ENCODE measurements at places on chromosomes 1 and 21.

- DNase-seq, result no peak
Measured at GRCh38 chr1:7898962-7899361, 41.7 kb downstream of the TNFRSF9 start.

GRCh38 chr1:210336362-210336761, 7.7 kb downstream of the HHAT start:
- no peak for DNase-seq

DNA sequence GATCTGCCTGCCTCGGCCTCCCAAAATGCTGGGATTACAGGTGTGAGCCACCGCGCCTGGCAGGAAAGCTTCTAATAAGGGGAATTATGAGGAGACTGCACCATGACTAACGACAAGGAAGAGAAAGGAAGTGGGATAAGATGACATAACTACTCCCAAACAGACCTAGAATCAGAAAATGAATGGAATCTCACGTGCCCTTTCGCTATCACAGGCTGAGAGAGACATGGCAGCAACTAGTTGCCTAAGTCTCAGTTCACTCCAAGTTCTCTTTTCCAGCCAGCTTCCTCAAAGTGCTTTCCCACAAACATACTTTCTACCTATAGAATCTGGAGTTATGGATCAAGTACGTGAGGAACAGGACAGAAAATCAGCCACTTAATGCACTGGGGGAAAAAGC, 2.0 kb downstream of the PI4KB start:
- no peak for DNase-seq

- DNase-seq, result no peak
Measured at GRCh38 chr1:51957618-51958017, 32.9 kb downstream of the RAB3B start.

DNA sequence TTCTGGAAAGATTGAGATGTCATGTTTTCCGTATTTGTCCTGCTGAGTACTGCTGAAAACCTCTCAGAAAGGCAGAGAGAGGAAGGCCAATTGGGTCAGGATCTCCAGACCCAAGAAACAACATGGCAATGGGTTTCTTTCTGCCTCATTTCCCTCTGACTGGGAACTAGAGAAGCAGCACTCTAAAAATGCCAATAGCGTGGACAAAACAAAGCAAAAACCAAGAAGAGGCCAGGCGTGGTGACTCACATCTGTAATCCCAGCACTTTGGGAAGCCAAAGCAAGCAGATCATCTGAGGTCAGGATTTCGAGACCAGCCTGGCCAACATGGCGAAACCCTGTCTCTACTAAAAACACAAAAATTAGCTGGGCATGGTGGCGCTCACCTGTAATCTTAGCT, 18.3 kb downstream of the TNFRSF9 start:
- DNase-seq, result peak; percentile 58

DNA sequence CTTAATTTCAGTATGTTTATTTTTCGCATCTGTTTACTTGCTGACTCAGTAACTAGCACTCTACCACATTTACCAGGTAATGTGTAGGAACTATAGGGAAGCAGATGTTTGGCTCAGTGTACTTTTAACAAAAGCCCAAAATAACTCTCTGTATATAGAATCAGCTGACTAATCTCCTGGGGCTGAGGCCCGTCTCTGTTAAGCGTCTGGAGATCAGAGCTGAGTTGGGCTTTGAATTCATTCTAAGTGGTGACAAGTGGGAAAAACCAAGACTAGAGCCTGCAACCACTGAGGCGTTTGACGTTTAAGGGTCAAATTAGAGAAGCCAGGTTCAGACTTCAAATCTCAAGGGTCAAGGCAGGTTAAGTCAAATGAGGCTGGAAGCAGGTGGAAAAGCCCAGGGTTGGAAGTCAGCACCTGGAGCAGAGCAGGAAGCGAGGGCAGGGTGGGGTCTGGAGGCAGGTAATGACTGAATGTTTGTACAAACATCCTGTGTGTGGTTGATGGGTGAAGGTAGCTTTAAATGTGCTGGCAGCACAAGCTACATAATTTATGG, 56.8 kb upstream of the LYST start:
- DNase-seq, result no peak

DNA sequence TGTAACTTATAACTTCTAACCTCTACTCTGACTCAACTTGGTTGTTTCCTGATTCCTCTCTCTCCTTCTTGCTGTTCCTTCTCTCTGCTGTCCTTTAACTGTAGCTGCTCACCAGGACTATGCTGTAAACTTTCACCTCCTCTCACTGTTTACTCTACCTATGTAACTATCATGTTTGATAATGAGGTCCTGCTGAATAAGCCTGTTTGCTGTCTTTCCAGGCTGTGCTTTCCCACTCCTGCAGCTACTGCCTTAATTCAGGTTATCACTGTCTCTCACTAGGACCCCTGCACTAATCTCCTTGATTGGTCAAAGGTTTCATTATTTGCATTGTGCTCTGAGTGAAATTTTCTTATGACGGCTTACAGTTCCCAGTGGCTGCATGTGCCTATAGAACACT, 633.9 kb upstream of the PTBP2 start:
- DNase-seq, result no peak

GRCh38 chr21:43644609-43645008, 14.7 kb downstream of the HSF2BP start:
- peak; percentile 70 for DNase-seq

GRCh38 chr1:4978660-4979390, 324.4 kb downstream of the AJAP1 start:
- no peak for DNase-seq

DNA sequence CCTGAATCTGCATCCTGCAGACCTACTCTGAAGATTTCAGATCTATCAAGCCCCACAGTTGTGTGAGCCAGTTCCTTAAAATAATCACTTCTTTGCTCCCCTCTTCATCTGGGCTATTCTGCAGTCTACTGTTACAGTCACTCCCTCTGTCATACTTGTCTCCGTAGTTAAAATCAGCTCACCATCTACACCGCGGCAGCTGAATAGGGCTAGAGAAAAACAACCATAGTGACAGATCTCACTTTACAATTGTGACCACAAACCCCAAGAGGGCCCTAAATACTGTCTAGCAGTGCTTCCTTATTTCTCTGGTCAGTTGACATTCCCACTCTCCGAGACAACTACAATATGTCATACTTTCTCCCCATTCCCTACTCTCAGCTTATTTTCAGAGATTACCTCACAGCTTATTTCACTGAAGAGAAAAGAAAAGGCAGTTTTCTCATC, 12.9 kb downstream of the DESI2 start:
- DNase-seq, result peak; percentile 82

GRCh38 chr1:28914228-28915030, at the start of gene EPB41:
EPB41 (plus strand) TSS chr1:28914569; CDS start chr1:28987438, 72,869 bp downstream.
- peak; percentile 96 for DNase-seq

- DNase-seq, result no peak
Measured at GRCh38 chr1:15008783-15009729, 144.5 kb upstream of the TMEM51 start.

DNA sequence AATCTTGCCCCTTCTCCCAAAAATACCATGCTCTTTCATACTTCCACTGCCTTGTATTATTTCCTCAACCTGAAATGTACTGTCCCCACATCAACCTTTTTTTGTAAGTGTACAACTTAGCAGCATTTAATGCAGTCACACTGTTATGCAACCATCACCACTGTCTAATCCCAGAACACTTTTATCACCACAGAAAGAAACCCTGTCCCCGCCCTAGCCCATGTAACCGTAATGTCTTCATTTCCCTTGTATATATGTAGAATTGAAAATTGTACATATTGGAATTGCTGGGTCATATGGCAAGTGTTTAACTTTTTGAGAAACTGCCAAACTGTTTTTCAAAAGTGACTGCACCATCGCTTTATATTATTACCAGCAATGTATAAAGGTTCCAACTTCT, 37.4 kb downstream of the PTP4A2 start:
- no peak for DNase-seq

- DNase-seq, result peak; percentile 6
Measured at GRCh38 chr1:169779970-169780369, 14.7 kb downstream of the METTL18 start.

DNA sequence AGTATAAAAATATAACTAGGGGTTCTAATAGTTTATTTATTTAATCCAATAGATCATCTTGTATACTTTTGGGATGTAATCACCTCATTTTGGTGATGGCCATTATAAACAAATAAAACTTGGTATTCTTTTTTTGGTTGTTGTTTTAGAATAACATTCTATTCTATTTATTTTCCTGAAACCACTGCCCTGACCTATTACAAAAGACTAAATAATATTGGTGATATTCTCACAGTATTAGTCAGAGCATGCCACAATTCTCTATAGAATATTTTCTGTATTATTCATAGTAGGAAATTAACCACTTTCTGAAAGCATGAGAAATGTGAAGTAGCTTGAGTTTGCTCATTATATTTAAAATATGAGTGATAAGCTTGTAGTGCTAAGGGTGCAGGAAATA, 54.1 kb upstream of the LRRC7 start:
- peak; percentile 76 for DNase-seq

GRCh38 chr1:233327651-233328141, at the start of gene MAP3K21:
MAP3K21 (plus strand) TSS chr1:233327724; CDS start chr1:233328029, 305 bp downstream.
- DNase-seq, result no peak

- no peak for DNase-seq
Measured at GRCh38 chr1:181742426-181742825, 259.1 kb downstream of the CACNA1E start.

- DNase-seq, result peak; percentile 5
Measured at GRCh38 chr1:147620543-147620942, 49.8 kb downstream of the ACP6 start.

DNA sequence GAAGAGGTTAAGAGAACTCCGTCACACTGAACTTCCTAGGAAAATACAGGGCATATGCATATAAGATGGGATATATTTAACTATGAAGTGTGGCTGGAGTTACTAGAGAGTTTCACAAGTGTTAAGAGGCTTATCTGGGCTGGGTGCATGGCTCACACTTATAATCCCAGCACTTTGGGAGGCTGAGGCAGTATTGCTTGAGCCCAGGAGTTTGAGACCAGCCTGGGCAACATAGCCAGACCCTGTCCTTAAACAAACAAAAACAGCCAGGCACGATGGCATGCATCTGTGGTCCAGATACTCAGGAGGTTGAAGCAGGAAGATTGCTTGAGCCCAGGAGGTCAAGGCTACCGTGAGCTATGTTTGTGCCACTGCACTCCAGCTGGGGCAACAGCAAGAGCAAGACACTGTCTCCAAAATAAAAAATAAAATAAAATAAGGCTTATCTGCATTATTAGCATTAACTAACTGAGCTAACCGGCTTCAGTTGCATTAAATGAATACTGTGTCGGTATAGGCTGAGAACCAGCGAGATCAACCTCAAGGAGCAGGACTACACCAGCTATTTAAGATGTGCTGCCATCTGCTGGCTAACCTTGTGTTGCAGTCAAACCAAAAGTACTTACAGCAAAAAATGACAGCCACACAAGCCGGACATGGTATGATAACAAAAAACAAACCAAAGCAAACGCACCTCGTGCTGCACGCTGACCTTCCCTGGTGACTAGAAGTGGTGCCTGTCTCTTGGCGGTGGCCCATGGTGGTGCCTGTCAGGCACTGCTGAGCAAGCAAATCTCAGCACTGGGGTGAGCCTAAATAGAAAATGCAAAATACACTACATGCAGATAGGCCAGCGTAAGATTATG, 19.7 kb upstream of the RBBP5 start:
- peak; percentile 78 for DNase-seq

GRCh38 chr1:30120245-30121000, 603.0 kb downstream of the MATN1 start:
- DNase-seq, result no peak

DNA sequence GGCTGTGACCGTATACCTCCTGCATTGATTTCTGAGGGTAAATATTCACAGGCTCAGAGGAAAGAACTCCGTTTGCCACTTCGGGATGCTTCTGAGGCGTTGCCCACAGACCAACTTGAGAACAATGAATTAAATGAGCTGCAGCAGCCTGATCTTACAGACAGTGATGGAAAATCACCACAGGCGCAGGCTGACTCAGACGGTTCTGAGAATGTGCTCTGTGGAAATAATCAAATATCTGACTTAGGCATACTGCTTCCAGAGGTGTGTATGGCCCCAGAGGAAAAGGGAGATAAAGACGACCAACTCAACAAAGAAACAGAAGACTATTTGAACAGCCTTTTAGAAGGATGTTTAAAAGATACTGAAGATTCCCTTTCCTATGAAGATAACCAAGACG, 76.7 kb upstream of the SCCPDH start:
- peak; percentile 43 for DNase-seq

- peak; percentile 98 for DNase-seq
Measured at GRCh38 chr1:58584082-58584895, 7.2 kb upstream of the TACSTD2 start.

- no peak for DNase-seq
Measured at GRCh38 chr1:224543453-224543852, 72.7 kb upstream of the CNIH3 start.

DNA sequence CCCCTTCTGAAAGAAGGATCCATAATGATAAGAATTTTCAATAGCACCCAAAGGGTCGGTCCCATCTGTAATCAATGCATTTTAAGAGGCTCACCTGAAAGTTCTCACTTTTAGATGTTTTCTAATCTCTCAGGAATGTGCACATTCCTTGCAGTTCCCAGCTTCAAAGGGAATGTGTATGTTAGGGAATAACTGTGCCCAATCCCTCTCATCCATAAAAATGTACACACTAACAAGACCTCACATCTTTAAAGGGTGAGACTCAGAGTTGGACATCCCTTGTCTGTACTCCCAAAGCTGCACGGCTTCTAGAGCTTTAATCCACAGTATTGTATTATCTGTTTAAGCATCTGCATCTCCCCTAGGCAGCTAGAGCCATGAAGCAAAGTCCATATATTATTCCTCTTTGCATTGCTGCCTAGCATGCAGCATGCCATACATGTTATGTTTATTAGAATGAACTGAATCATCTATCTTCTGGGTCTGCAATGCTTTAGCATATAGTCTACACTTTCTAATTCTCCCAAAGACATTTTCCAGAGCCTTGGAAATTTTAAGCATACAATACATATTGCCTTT, 9.3 kb upstream of the CCN1 start:
- no peak for DNase-seq

DNA sequence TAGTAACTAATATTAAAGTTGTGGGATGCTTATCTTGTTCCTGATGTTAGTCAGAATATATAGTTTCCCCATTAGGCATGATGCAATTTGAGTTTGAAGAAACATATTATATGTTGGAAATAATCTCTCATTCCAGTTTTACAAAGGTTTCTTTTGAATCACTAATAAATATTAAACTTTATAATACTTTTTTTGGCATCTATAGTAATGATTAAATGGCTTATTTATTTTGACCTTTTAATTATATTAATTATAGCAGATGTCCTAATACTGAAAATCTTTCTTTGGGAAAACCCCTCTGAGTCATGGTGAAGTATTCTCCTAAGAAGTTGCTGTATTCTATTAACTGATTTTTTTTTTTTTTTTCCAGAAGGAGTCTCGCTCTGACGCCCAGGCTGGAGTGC, 28.5 kb upstream of the PTGS2 start:
- DNase-seq, result no peak

DNA sequence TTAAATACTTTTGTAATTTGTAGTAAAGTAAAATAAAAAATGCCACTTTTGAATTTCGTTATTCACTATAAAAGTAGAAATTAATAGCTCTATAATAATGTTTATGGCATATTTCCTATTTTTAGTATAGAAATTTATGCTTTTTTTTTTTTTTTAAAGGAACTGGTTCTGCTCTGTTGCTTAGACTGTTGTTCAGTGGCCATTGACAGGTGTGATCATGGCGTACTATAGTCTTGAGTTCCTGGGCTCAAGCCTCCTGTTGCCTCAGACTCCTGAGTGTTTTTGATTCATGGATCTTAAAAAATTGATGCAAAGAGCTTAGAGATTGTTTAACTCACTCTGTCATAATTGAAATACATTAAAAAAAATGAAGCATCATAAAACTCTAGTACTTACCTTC, 53.6 kb downstream of the RPS6KC1 start:
- DNase-seq, result no peak

GRCh38 chr1:89050649-89051033, 14.4 kb downstream of the GBP1 start:
- no peak for DNase-seq

GRCh38 chr21:29378832-29379231, 80.1 kb downstream of the BACH1 start:
- DNase-seq, result no peak

Measured in fibroblast of skin of right biceps (primary cell).